ENCODE measurements at places on chromosomes 2 and 18.

- DNase-seq, result no peak
These were observed 162.2 kb upstream of the BOD1L2 start for GRCh38 chr18:56984731-56985130.

GRCh38 chr18:59877361-59877760 lies 22.4 kb upstream of the PMAIP1 start:
- no peak for DNase-seq

- no peak for DNase-seq
These were observed 37.8 kb upstream of the IKZF2 start for GRCh38 chr2:213189001-213189899.

GRCh38 chr2:220194630-220195584 lies 567.5 kb downstream of the SLC4A3 start:
- DNase-seq, result no peak

- no peak for DNase-seq
These were observed 45.7 kb downstream of the CCDC102B start for GRCh38 chr18:68843473-68844089.

DNA sequence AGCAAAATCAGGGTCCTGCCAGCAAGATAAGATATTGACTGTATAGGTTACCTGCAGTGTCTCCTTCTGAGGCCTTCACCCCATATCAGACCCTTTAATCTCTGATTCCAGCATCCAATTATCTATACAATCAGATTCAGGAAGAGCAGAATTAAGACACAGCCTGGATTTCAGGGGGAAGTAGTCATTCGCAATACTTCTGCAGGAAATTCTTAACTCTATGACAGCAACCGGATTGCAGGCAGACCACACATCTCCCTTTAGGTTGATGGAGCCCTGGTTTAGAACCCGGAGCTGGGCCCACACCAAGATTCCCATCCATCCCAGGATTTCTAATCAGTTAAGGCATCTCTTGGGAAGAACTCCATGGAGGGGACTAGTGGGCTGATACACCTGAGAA lies 9.5 kb downstream of the ARL4C start:
- DNase-seq, result no peak

DNA sequence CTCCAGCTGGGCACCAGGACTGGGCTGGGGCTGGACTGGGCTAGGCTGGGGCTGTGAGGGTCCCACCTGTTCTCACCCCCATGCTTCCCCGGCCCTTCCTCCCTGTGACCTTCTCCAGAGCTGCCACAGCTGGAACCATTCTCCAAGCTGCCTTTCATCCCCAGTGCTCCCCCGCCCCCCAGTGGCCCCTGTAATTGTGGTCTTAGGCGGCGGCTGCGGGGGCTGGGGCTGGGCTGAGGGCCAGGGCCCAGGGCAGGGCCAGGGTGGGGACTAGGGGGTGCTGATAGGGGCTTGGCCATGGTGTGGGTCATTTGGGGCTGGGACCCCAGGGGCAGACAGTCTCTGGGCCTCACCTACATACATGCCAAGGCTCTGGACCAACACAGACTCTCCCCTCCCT lies 2.8 kb upstream of the WNT10A start:
- no peak for DNase-seq

DNA sequence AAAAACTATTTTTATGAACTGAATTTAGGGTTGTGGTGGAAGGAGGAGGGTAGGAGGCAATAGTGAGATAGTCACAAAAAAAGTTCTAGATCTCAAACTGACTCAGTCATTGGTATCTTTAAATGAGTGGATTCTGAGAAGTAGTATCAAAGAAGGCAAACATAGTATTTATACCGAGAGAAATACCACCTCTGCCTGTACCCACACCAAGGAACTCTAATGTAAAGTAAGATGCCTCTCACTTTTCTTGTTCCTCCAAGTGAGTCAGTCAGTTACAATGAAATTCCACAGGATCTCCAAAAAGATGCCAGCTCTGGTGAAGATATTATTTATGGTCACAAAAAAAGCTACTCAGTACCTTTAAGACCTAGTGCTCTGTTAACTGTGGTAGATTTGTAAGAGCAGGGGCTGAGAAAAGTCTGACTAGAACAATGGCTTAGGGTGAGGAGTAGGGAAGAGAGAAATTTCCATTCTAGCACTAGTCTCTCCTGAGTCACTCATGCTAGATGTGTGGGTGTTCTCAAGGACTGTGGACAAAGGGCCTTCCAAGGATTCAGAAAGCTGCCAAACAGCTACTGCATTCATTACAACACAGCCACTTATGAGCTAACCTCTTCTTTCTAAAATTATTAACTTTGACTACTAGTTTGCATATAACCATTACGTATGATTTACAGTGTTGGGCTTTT lies 36.3 kb downstream of the YWHAQ start:
- DNase-seq, result no peak

GRCh38 chr2:44929735-44930273 lies 11.7 kb upstream of the SIX3 start:
- peak; percentile 27 for DNase-seq

- DNase-seq, result no peak
These were observed 1.1 kb downstream of the LDLRAD4 start for GRCh38 chr18:13219593-13220159.

DNA sequence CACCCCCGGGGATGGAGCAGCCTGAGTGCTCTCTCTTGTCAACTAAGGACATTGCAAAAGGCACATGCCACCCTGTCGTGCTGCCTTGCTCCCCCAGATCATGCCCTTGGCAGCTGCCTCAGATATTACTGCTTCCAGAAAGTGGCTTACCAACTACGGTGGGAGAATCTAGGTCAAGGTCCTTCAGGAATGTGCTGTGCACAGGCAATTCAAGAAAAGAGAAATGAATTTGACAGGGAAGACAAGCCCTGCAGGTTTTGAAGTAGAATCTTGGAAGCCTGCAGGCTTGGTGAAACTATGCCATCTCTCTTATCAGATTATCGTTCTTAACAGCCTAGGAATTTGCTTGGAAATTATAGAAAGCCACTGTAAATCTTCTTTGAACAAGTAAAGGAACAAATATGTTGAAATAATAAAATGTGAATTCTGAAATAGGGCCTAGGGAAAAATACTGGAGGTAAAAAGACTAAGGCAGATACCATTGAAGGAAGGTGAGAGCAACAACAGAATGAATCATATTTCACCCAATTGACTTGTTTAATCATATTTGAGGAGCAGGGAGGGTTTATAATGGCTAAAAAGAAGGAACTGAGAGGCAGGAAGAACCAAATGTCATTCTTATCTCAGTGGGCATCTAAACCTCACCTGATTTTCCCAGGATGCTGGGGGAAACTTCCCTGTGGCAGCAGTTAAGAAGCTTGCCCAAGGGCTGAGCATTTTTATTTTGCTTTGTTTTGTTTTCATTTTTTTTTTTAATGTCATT lies 94.0 kb upstream of the GLS start:
- no peak for DNase-seq

- DNase-seq, result no peak
These were observed 49.8 kb upstream of the CNGA3 start for GRCh38 chr2:98296440-98296839.

- DNase-seq, result no peak
These were observed 147.2 kb upstream of the NOSTRIN start for GRCh38 chr2:168655207-168655606.

GRCh38 chr2:233248999-233249398 lies 2.5 kb upstream of the ATG16L1 start:
- no peak for DNase-seq

DNA sequence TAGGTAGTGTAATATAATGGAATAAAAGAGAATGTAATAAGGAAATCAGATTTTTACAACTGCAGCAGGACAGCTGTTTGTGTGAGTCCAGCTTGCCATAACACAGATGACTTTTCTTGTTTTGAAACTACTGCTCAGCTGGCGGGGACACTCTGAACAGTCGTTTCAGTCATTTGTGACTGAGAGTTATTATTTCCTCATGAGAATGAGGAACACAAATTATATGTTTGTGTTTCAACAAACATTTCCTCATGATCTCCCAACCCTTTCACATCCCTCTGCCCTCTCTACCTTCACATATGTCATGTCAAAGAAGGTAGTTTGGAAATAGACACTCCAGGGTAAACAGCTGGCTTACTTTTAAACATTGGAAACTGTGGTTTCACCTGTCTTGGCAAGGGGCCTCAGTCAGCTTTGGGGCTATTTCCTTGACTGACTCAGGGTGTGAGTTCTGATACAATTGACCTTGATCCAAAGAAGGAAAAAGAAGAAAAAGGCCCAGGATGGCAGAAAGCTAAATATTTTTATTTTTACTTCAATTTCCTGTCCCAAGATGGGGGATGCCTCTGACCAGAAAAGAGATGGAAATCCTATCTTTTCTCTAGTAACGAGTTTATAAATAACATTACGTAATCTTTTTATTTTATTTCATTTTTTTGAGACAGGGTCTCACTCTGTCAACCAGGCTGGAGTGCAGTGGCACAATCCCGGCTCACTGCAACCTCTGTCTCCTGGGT lies 593 bp downstream of the SP140L start:
- DNase-seq, result peak; percentile 57

DNA sequence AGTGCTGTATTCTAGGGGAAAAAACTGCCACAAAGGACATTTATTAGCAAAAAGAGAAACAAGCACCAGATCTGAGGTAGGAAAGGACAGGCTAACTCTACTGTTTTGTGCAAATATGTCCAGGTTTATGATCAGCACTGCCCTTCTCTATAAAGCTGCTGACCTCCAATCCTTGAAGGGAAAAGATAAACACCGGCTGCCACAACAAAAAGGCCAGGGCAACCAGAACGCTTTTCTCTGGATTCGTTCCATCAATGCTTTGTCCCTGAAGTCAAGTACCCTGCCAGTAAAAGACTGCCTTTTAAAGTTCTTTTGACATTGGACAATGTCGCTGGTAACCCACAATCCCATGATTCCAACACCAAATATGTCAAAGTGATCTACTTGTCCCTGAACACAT lies 21.0 kb downstream of the SMAD2 start:
- no peak for DNase-seq

DNA sequence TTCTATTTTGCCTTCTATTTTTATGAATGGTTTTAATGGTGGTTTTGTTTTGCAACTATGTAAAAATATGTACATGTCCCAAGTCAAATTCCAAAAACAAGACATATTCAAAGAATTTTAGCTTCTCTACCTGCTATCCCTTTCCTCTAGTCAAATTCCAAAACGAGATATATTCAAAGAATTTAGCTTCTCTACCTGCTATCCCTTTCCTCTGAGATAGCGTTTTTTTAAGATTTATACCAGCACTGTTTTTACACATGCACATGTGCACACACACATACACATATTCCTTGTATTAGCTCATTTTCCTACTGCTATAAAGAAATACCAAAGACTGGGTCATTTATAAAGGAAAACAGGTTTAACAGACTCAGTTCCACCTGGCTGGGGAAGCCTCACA lies 199.1 kb upstream of the ARL4C start:
- no peak for DNase-seq

GRCh38 chr2:121947674-121948073 lies 192.2 kb downstream of the TSN start:
- DNase-seq, result no peak

DNA sequence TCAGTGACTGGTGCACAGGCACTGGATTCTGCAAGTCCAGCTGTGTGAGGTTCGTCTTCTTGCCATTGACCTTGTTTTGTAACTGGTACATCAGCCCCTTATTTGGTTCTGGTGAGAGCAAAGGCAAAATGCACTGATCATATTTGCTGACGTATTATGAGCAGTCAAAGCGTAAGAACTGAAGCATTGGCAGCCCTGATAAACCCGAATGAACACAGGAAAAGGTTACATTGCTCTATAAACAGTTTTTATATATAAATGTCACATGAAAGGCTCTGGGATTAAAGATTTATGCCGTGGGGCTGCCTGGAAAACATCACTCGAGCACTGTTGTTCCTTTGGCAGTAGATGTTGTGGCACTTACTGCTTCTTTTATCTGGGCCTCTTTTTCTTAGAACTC lies 167.9 kb downstream of the IRS1 start:
- no peak for DNase-seq

- no peak for DNase-seq
These were observed 15.8 kb upstream of the ASPRV1 start for GRCh38 chr2:69977186-69977585.

- DNase-seq, result no peak
These were observed 138.6 kb upstream of the CHAC2 start for GRCh38 chr2:53629001-53629400.

GRCh38 chr2:134783912-134784311 lies 54.5 kb upstream of the ACMSD start:
- no peak for DNase-seq

DNA sequence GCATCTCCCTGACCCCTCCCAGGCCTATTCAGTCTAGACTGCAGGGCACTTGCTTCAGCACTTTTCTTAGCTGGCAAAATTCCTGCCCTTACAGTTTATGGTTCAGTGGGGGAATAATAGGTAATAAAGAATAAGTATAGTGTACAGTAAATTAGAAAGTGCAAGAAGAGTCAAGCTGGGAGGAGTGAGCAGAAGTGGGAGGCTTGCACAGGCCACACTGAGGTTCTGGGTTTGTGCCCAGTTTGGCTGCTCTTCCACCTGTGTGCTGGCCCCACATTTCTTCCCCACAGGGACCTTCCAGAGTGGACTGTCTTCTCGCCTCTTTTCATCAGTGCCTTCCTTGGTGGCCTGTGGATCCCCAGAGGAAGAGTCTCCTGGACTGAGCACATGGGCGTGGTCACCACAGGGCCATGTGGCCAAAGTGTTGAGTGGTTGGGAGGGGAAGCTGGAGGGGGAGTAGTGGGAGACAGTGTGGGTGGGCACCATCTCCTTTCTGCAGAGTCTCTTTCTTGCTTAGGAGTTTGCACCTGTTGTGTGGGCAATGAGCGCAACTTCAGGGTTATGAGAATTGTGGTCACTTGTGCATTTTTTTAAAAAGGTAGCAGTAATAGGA lies 128.6 kb upstream of the ZSWIM2 start:
- no peak for DNase-seq

- no peak for DNase-seq
These were observed 47.4 kb downstream of the GYPC start for GRCh38 chr2:126703311-126703710.

GRCh38 chr2:98771721-98772524 lies 41.0 kb upstream of the MGAT4A start:
- peak; percentile 40 for DNase-seq

DNA sequence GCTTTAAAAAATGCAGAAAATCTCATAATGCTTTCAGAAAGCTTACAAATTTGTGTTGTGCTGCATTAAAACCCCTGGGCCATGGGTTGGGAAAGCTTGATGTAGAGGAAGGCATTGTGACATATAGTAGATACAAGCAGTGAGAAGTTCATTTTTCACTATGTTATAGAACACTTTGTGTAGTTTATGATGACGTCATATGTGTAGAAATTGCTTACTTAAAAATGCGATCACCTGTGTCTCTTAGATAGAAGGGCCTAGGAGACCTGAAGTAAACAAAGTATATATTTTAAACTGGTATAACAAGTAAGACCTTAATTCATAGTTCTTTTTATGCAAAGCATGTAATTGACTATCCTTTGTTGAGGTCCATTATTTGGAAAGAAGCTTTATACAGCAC lies 393.5 kb downstream of the ARHGAP15 start:
- DNase-seq, result no peak

DNA sequence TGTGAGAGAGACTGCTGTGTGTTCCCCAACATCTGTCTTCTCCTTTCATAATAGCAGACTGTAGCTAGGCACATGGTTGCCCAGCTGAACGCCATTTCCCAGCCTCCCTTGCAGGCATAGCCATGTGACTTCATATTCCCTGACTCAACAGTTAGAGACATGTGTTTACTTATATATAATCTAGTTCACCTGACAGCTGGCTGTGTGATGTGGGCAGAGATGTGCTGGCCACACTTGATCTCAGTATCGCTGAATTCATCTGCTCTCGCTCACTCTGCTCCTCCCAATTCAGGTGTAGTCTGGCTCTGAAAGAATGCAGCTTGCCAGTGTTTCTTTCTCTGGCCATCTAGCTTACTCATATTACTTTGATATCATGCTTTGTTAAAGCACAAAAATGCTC lies 52.3 kb upstream of the SEC11C start:
- no peak for DNase-seq

- no peak for DNase-seq
These were observed 452.1 kb downstream of the TXNL1 start for GRCh38 chr18:56186319-56186718.

Measured in GM13977 (cell line).